ENCODE measurements at places on chromosomes 7 and 10.

- DNase-seq: no peak
These were observed 108.9 kb downstream of the C10orf105 start for GRCh38 chr10:71610651-71611050.

DNA sequence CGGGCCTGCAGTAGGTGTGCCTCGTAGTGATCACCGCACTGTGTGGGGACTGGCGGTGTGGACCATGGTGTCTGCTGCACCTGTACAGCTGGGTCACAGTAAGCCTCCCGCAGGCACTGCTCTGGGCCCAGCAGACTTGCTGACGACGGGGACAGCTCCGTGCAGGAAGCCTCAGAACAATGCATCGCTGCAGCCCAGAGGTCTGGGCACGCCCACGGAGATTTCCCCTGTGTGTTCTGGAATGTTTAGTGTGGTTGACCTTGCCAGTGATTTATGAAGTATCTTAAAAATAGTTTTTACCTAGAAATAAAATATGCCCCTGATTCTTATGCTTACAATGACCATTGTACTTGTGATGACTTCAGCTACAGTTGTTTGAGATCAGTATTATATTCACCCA, 59.1 kb upstream of the ZNF32 start:
- no peak for DNase-seq

DNA sequence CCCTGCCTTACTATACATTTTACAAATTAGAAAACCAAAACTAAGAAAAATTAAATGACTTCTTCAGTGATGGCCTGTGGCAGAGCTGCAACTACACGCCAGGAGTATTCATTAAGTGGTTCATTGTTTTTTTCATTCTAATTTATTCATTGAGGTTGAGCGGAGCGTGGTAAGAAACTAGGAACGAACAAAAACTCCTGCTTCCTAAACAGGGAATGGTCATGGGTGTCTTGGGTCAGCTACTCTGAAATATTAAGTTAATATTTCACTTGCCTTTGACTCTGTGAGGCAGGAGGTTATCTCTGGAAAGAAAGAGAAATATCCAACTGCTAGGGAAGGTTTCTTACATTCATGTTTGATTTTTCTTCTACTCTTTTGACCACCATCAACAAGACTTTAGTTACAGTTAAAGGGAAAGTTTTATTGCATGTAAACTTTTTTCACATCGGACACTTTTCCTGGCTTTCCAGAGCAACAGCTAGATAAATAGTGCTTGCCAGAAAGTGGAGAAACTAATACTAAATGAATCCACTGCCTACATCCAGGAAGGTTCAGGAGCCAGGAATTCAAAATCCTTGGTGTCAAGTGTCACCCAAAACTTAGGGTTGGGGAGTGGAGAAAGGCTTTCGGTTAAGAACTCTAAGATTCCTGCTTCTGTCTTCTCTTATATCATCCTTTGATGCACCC, 896 bp upstream of the GNG11 start:
- DNase-seq: no peak

DNA sequence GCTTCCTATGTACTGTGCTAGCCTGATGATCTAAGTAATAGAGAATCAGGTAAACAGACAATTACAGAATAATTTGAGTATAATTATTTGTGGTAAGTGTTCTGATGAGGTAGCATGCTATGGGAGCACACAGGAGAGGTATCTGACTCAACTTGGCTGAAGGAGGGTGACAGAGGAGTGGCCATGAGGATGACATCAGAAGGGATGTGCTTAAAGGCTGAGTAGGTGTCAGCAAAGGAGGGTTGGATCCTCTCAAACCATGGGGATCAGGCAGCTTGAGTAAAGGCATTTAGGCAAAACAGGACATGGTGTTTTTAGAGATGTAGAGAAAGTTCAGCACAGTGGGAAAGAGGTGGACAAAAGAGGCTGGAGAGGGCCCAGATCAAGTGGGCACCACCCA, 29.0 kb downstream of the KLHDC10 start:
- no peak for DNase-seq

- no peak for DNase-seq
These were observed 14.9 kb downstream of the BAG3 start for GRCh38 chr10:119665901-119666708.

DNA sequence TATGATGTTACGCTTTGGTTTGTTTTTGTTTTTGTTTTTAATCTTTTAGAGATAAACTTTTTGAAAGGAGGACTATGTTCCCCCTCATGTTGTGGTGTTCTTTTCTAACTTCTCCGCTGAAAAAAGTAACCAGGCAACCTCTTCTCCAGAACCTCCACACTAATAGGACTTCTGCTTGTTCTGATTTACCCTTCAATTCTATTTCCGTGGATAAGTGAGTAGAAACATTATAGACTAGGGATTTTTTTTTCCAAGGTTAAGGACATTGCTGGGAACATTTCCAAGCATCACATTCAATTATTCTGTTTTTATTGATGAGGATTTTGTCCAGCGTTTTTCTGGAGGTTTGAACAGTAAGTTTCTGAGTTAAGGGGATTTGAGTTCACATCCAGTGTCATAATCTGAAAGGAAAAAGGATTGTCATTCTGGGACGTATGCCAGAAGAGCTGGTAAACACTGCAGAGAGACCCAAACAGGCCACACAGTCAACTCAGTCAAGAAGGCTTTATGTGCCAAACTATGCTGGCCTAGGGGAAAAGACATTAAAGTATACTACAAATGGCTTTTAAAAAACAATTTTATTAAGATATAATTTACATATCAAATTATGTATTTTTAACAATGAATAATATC, 28.3 kb upstream of the RALA start:
- DNase-seq: no peak

DNA sequence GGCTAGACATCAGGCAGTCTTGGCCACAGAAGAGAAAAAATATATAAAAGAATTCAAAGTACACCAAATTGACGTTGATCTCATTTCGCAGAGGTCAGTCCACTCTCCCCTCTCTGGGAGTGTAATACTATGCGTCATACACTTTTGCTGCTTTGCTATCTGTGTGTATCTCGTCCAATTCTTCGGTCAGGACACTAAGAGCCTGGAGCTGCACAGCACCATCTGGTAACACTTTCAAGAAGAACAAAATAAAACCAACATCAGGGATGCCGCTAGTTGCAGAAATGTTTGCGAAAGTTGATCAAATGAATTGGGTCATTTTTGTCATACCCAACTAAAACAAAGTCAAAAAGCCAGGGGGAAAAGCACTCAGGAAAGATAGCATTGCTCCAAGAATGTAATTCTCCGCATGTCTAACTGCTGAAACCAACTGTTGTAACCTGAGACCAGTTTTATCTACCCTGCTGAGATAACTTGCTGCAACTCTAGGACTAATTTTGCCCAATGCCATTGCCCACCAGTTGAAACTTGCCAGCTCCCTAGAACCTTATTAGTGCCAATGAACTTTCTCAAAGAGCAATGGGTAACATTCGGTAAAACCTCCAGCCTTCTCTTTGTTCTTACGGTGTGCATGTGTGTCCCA, 23.0 kb downstream of the TMEM176A start:
- DNase-seq: no peak

GRCh38 chr10:93493162-93493561, 3.2 kb upstream of the CEP55 start:
- DNase-seq: no peak

DNA sequence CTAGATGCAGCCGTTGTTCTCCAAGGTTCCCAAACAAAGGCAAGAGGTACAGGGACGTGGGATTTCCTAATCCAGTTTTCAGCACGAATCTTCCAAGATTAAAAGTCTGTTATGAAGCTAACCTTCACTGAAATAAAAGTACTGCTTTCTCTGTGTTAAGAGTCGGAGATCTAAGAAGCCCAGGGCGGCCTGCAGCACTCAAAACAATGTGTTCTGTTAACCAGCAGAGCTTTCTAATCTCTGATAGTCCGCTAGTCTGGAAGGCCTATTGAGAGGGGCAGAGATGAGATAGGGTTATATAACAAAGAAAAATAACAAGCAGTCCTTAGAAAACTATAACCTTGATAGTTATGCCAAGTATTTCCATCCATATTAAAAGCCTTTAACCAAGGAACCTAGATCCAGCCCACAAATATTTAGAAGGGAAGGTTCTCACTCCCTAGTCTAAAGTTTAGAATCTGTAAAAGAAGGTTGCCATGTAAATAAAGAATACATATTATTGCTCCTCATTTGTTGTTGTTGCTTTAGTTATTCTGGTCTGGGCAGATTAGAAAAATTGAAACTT, 106.3 kb upstream of the SVIL start:
- DNase-seq: no peak

GRCh38 chr7:11127988-11128387, 154.3 kb downstream of the PHF14 start:
- no peak for DNase-seq

DNA sequence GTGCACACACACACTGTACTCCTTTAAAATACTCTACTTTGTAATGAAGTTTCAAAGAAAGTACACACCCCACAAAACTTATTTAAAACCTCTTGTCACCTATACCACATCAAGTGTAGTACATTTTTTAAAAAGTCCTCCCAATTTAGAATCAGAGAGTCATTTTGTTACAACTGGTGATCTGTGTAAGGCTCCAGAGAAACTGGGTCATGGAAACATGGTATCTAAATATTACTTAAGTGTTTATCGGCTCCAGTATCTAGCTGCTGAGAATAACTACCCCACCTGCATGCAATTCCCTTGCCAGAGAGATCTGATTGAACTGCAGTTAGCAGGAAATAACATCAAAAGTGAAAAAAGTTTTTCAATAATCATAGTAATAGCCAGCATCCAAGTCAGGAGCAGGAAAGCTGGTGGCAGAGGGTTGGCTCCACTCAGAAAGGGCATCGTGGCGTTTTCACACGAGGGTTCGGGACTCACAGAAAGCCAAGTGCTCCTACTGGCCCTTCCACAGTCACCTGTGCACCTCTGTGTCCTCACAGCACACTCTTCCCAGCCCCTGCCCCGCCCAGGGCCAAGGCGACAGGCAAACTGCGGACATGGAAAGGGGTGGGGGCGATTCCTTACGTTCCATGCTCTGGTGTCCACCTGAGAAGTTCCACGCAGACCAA, 6.5 kb downstream of the RGS10 start:
- DNase-seq: no peak

DNA sequence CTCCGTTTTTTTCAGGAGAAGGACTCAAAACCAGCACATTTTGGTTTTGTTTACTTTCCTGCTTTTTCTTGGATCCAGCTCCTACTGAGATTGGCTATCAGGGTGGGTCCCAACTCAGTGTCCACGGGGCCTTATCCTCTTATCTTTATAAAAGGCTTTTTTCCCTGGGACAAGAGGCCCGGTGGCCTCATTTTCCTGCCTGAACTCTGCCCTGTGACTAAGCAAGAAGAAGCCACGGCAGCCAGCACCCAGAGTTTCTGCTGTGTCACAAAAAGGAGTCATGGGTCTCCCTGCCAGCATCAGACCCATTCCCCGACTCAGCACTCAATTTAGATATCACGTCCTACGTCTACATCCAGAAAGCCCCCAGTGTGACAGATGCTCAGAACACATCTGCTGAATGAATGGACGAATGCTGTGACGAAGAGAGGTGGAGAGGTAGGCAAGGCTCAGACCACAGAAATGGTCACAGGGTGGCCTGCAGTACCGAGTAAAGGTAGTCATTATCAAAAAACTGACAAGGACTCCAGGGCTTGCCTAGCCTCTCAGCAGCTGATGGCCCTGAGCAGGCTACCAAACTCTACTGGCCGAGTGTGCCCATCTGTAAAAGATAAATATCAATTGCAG, 16.7 kb downstream of the DLG5 start:
- DNase-seq: no peak

DNA sequence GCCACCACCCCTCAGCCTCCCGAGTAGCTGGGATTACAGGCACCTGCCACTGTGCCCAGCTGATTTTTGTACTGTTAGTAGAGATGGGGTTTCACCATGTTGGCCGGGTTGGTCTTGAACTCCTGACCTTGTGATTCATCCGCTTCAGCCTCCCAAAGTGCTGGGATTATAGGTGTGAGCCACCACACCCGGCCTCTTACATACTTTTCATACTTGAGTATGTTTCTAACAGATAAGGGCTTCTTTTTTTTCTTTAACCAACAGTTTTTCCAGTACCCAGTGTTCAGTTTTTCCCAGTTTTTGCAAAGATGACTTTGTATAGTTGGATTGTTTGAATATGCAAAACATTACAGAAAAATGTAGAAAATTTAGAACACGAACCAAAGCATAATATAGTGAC, 7.7 kb downstream of the EIF4H start:
- no peak for DNase-seq

DNA sequence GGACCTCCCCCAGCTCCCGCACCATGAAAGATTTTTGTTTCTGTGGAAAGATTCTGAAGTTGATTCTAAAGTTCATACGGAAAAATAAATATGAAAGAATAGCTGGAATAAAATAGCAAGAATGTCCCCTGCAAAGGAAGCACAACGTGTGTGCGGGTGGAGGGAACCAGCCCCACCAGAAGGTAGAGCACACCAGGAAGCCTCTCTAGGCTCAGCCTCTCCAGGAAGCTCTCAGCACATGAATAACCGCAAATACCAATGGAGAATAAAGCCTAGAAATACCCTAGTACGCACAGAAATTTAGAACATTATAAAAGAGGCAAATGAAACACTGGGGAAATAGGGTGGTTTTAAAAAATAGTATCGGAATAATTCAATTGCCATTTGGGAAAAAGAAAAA, 24.6 kb upstream of the FAM170B start:
- DNase-seq: no peak

DNA sequence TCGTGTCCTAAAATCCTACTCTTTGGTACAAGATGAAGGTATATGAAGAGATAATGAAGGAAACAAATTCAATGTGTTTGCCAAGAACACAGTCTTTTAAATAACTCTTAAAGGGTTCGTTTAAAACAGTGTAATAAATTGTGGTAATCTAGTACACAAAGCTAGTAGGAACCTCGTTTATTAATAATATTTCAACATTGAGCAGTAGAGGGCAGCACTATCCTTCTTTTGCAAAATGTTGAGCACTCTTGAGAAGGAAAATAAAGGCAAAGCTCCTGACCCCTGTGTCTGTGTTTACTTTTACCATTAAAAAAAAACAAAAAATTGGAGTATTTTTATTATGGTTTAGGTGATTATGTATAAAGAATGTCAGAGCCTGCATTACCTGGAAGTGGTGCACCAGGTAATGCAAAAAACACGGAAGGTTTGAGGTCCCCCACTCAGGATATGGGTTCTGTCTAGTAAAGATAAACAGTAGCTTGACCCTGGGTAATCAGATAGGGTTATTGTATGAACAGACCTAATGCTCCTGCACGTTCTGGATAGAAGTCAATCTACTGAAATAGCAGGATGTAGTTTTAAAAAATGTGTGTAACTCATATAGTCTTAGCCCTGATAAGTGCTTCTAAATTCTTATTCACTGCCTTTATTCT, 5.7 kb upstream of the GOT1 start:
- no peak for DNase-seq
